Naive thymus-derived CD8-positive, alpha-beta T cell (primary cell): ENCODE measurements at places on chromosomes 4 and X.

DNA sequence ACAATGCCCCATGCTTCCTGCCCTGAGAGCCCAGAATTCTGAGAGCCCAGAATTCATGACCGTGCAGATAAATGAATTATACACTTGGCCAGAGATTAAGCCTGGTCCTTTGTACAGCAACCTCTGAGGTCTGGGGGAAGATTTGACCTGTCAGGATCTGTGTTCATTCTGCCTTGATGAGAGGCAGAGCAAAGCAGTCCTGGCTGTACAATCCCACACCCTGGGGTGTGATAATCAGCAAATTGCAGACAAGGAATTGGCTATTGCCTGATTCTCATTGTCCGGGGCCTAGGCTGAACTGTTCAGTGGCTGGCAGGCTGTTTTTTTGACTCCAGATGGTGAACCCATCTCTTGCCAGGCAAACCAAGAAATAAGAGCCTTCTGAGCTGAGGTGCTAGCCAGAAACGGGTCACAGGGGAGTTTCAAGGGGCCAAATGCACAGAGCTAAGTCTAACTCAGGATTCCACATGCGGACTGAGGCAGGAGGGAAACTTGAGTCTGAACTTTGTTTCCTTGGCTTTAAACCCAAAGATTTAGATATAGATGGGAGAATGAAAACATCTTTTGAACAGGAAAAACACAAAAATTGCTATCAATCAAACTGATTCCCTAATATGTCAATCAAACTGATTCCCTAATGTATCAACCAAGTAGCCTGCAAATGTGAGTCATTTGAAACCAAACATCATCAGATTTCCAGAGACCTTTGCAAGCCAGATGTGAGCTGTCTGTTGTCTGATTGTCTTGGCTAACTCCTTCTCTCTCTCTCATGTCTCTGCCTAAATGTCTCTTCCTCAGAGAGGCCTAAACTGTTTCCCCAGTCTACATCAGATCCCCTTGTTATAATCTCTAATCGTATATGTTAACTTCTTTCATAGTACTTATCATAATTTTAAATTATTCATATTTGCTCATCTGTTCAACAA, 159.3 kb downstream of the ATG4A start:
- no peak for DNase-seq

DNA sequence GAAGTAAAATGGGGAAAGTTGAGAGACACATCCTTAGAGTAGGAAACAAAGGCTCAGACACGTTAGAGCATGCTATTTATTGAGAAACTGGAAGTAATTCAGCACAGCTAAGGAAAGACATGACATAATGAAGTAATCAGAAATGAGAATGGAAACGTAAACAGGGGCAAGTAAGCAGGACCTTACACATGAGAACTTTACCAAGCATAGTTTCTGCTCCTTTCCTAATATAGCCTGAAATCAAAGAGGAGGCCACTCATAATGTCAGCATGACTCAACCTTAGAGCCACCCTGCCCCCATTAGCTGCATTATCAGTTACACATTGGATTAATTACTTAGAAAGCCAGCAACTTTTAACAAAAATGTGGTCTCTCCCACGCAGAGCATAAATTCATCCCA, 558.3 kb upstream of the GRIA3 start:
- no peak for DNase-seq

- no peak for DNase-seq
These were observed 50.0 kb downstream of the SLC7A11 start for GRCh38 chr4:138192113-138192512.

DNA sequence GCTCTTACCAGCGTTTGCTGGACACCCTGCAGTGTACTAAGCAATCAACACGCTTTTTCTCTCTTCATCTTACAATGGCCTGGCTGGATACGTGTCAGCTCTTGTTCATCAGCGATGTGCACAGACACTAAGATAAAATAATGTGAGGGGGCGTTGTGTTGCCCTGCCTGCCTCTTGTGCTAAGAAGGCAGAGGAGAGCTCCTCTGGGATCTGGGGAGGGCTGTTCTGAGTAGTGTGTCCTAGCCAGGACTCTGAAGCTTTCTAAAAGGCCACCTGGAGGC, 49.7 kb downstream of the NELFA start:
- DNase-seq = no peak

DNA sequence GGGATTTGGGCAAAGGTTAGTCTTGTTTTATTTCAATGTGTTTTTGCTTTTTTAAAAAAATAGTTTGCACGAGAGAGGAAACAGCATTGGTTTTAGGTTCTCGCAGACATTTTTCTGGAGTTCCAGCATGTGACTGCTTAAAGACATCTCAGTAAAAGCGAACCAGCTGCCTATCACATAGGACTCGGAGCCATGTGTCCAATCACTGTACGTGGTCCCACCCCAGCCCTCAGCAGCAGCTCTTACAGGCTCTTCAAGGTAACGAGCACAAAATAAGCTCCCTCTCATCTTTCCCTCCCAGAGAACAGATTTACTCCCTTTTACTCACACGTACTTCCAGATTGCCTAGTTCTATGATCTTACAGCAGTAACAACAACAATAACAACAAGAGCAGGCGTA, 68.7 kb downstream of the MCF2 start:
- DNase-seq = no peak

DNA sequence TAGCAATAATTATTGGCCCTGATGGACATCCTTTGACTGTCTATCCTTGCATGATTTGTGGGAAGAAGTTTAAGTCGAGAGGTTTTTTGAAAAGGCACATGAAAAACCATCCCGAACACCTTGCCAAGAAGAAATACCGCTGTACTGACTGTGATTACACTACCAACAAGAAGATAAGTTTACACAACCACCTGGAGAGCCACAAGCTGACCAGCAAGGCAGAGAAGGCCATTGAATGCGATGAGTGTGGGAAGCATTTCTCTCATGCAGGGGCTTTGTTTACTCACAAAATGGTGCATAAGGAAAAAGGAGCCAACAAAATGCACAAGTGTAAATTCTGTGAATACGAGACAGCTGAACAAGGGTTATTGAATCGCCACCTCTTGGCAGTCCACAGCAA, 60.7 kb downstream of the ZFX start:
- no peak for DNase-seq

DNA sequence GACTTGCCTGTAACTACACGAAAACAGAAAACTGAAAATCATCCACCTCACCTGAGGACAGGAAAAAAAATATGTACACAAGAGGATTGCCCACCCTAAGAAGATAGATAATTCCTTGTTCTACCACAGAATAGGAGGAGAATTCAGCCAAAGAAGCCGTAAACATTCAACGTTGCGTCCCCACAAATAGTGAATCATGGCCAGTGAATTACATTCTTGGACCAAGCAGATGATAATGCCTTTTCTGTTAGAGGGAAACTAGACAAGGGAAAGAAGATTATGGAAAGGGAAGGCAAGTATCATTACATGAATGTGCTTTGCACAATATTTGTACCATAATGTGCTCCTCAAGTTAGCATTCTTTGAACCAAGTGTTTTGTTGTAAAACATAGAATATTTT, 95.5 kb upstream of the C1QTNF7 start:
- DNase-seq = no peak
